ENCODE measurements at places on chromosomes 13 and 19. TPM values are rescaled to one million over a fixed set of nuclear protein-coding genes. Genes with fewer than 3 reads are reported as not detected.
A peak's percentile ranks its signal among the peaks of the same experiment; 100 is the strongest.

GRCh38 chr13:104967836-104968630, 1567.4 kb downstream of the EFNB2 start:
- DNase-seq: no peak

DNA sequence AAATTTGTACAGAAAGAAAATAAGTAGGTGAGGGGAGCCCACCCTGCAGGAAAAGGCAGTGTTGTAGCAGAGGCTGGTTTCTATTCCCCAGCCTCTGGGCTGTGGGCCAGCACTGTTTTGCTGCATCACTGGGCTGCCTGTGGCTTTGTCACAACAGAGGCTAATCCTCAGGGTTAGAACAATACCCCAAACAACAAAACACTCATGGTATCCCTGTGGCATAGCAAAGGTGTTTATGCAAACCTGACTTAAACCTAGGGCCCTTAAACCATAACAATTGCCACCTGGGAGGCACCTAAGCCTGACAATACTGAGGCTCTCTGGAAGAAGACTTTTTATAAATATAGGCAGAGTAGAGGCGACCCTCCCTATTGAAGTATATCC, 314.7 kb downstream of the OLFM4 start:
- DNase-seq: no peak

- no peak for DNase-seq
These were observed 58.0 kb upstream of the ZNF536 start for GRCh38 chr19:30314056-30314804.

GRCh38 chr19:8045872-8046568, 6.5 kb upstream of the CCL25 start:
- DNase-seq: no peak

- peak; percentile 96 for DNase-seq
These were observed 2.3 kb upstream of the MZF1 start for GRCh38 chr19:58575183-58576041.

DNA sequence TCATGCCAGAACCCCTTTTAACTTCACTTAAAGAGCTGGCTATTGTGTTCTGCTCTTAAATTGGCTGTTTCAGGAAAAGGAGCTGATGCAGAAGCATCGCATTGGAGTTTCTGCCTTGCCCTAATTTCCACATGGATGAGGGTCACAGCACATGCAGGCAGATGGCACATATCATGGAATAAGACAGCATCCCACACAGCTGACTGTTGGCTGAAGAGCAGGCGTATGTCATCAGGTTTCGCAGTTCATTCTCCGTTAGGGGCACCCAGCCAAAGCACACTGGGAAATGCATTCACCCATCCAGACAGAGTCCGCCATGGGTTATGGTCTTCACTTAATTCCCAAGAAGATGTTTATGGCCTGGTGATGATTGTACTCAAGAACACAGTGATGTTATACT, 572.5 kb downstream of the LIG4 start:
- DNase-seq: no peak

DNA sequence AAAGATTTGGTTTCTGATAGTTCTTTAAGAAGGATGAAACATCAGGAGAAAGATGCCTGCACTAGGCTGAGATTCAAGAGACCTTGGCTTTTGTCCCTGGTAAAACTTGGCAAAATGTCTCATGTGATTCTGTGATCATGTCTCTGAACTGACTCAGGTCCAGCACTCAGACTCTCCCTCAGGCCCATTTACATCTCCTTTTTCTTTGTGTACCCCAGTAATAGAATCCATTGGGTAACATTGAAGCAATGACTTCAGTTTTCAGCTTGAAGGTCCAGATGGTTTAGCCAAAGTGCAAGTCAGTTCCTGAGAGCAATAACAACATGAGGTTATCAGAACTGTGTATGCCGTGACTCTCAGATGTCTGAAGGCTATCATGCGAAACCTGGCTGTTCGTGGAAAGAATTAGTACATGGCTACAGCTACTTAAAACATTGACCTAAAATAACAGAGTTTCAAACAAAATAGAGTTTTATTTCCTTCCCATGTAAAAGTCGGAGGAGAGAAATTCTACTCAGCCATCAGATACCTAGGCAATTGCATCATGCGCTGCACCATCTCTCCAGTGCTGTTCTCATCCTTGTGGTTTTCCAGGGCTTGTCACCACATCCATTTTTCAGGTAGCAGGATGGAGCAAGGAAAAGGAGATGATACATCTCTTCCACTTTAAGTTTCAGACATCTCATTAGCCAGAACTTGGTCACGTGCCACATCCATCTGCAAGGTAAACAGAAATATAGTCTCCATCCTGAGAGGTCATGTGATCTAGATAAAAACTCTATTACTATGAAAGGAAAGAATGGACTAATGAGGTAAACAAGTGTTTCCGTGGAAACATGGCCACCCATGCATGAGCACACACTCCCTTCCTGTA, 117.3 kb downstream of the POSTN start:
- DNase-seq: no peak

DNA sequence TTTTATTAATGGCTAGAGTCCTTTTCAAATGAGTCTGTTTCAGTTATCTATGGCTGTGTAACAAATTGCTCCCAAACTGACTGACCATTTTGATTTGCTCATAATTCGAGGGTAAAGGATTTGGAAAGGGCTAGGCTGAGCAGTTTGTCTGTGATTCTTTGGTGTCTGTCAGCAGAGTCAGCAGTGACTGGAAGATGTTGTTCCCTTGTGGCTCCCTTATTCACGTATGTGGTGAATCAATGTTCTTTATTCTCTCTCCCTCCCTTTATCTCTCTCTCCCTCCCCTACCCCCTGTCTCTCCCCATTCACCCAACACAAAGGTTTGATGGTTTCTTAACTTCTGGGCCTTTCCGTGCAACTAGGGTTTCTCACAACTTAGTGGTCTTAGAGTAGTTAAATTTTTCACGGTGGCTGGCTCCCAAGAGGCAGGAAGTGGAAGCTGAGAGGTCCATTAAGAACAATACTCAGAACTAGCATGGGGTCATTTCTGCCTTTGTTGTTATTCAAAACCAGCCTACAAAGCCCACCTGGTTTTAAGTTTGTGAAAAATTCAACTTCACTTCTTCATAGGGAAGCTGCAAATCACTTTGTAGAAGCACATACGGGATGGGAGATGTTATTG, 772.5 kb upstream of the SLITRK1 start:
- no peak for DNase-seq

The PABPC3 gene
- 0.39 TPM for polyA plus RNA-seq

The KLK5 gene
- polyA plus RNA-seq: not detected

The TMEM86B gene
- polyA plus RNA-seq: 2.6 TPM

The VWA8 gene
- polyA plus RNA-seq: 9.9 TPM
